Ascending aorta (tissue), 2 donors: ENCODE measurements at places on chromosomes 11 and 22. TPM values are rescaled to one million over a fixed set of nuclear protein-coding genes. Genes with fewer than 3 reads are reported as not detected.

DNA sequence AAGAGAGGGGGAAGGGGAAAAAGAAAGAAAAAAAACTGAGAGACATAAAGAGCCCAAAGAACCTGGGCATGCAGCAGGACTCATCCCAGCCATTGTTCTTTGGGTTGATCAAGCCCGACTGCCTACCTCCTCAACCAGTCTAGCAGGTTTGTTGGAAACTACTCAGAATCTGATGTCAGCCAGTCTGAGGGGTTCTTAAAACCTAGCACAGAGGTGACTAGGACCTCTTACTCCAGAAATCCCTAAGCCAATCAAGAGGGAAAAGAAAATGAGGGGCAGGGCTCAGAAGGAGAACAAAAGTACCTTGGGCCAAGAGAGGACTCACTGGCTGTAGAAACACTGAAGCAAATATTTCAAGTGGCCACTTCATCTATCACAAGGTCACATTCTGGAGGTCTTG lies 228.0 kb downstream of the AASDHPPT start:
- no peak for DNase-seq

GRCh38 chr11:45665933-45666647 lies 668 bp upstream of the CHST1 start:
- DNase-seq = no peak

GRCh38 chr11:2591805-2592204 lies 108.0 kb downstream of the KCNQ1OT1 start:
- DNase-seq = no peak

The SAA4 gene
- not detected for total RNA-seq

The TEX54 gene
- not detected for total RNA-seq

The IFT27 gene
- total RNA-seq = 2.7 TPM

DNA sequence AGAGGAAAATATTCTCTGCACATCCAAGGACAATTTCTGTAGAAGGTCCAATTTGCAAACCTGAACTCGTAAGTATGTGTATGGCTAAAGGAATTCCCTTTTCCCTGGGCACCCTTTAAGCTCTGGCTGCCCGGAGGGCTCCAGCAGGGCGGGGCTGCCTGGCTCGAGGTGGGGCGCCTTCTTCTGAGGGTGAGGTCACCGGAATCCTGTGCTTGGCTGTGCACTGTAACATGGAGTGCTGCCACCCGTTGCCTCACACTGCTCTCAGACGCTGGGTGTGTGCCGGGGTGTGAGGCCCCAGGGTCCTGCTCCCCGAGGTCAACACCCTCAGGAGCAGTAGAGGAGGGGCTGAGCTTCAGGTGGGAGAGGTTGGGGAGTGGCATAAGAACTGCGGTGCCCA lies 61.5 kb downstream of the SYN3 start:
- peak; percentile 29 for DNase-seq

The ELP4 gene
- total RNA-seq = 37.1 TPM

The SHANK2 gene
- 0.53 TPM for total RNA-seq

DNA sequence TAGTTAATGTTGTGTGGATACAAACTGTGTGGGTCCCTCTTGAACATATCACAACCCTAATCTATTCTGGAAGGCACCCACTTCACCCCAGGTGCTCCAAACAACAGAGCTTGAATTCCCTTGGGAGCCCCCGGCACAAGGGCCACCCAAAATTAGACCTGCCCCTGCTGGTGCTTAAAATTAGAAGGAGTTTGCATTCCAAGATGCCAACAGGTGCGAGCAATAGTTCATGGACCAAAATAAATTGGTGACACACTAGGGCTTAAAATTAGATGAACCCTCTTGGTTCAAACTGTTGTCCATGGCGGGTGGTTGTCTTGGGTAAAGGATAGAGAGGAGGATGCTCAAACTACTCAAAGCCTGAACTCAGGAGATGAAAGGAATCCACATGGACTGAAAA lies 291.5 kb downstream of the MN1 start:
- no peak for DNase-seq

DNA sequence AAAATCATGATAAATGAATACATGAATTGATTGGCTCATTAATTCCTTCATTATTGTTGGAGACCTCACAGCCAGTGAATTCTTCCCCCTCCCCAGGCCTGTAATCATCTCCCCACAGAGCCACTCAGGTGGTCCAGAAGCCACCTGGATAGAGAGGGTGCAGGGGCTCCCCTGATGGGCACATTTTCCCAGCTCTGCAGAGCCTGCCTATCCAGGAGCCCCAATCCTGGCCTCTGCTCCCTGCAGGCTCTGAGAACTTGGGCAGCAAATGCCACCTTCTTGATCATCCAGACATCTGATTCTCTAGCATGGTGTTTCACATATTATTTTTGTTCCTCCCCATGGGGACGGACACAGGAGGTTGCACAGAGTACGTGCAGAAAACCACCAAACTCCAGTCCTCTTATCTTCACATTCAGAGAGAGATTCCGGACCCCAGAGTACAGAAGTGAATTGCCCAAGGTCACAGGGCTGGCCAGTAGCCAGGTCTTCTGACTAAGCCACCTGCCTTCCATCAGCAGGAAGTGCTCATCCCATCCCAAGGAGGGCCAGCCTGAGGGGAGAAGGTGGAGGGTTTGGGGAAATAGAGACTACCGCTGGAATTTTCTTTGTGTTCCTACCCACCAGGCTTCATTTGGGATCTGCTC lies 348.0 kb downstream of the BUD13 start:
- DNase-seq = no peak

DNA sequence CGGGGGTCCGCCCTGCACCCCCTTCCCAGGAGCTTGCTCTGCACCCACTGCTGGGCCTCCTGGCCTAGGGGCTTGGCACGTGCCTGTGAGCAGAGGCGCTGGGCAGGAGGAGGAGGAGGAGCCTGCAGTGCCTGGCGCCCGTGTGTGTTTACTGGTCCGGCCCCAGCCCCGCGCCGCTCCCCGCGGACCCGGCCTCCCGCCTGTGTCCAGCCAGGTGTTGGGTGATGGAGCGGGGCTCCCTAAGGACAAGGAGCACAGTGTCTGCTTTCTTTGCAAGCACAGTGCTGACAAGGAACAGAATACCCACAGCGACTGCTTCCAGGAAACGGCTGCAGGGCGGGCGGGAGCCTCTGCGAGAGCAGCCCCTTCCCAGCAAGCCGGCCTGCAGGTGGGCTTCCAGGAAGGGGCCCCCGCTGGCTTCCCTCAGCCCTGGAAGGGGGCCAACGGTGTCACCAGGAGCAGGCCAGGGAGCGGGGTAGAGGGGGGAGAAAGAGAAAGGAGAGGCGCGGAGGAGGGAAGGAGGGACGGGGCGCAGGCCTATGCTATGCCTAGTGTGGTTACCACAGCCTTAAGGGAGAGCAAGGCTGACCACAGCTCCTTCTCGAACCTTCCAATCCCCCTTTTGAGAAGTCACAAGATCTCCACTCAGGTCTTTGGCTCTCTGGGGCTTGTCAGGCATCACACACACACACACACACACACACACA lies 6.6 kb downstream of the H19 start:
- DNase-seq = no peak

DNA sequence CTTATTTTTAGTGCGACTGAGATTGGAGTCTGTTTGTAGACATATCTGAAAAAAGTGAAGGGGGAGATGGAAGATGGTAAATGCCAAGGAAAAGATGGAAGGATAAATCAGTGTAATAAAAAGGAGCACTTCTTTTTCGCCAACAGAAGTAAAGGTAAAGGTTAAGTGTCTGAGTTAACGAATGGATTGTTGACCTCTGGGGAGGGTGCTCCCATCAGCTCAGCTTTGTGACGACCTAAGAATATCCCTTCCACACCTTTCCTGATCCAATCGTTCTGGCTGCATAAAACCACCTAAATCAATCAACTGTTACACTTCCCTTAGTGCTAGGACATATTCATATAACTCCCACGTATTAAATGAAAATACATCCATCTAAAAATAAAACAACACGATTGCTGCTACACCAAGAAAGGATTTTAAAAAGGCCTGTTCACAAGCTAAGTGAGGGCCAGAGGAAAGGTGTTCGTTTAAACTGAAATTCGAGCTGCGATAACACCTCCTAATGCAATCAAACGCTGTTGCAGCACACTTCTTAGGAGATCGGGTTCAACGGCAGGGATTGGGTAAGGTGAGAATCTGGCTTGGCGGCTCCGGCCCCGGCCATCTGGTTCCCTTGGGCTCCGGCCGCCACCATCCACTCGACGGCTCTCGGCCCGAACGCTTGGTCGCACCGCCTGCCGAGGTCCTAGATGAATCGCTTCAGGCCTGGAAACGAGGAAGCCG lies 658 bp downstream of the C11orf71 start:
- DNase-seq = no peak

GRCh38 chr11:12113294-12113693 lies 2.9 kb downstream of the MICAL2 start:
- DNase-seq = no peak

The NRXN2 gene
- 26.0 TPM for total RNA-seq
